Hypothalamus (tissue), 51 donors: ENCODE measurements at places on chromosomes 13 and 19.

GRCh38 chr13:20360041-20360491, 127.9 kb upstream of the GJB6 start:
- DNase-seq = no peak

- DNase-seq = no peak
Observed at GRCh38 chr13:27140060-27140459, 31.6 kb downstream of the USP12 start.

DNA sequence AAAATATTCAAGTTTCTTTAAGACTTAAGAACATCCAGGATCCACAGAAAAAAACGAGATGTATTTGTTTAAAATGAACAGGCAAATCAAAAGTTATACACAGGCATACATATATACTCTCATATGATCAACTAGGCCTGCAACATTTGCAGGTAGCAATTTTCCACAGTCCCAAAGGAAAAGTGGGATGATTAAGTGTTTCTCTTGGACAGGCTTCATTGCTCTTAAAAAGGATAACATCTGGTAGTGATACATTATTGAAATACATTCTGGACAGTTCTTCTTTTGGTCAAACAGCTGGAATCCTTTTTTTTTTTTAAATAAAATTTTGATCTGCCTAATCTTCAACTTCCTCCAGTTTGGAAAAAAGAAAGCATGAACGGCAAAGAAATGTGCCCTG, 114.8 kb upstream of the TDRD3 start:
- no peak for DNase-seq

- DNase-seq = no peak
Observed at GRCh38 chr19:33333642-33334041, 31.3 kb upstream of the CEBPA start.

DNA sequence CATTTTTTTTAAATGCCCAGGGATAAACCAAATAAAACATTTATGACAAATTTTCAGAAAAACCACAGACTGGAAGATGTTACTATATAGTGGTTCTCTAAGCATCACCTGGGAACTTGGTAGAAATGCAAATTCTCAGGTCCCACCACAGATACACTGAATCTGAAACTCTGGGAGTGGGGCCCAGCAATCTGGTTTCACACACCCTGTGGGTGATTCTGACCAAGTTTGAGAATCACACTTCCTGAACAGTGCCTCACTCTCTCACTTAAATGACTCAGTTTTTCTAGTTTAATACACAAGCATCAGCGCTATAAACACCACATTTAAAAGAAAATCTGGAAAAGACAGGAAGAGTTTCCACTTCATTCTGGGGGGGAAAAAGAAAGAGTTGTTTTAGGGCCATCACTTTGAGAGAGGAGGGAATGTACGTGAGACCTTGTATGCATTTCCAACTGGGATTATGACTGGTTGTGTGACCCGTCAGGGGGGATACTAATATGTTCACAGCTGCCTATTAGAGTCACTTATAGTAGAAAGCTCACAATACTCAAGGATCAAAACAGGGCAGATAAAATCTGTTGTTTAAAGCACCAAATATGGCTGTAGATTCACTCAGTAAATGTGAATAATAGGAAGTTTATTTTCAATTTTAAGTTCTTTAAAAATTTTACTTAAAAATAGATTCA, 567.7 kb downstream of the GPC6 start:
- DNase-seq = no peak

DNA sequence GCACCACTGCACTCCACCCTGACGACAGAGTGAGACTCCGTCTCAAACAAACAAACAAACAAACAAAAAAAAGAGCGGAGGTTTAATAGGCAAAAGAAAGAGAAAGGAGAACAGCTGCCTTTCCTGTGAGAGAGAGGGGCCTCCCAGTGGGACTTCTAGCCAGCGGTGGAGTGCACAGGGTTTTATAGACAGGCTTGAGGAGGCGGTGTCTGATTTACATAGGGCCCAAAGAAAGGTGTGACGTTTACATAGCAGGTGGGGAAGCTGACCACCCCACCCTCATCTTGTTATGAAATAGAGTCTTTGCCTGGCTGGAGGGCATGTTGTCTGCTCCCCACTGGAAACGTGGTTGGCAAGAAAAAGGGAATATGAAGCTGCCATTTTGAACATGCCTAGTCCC, 106.0 kb upstream of the CSNK1A1L start:
- no peak for DNase-seq

- DNase-seq = no peak
Observed at GRCh38 chr13:101144808-101145419, 271.4 kb downstream of the NALCN start.
